NCI-H2029 treated with DMSO at 0.1 percent for 48 hours (cell line): ENCODE measurements at places on chromosomes 6 and 20.

DNA sequence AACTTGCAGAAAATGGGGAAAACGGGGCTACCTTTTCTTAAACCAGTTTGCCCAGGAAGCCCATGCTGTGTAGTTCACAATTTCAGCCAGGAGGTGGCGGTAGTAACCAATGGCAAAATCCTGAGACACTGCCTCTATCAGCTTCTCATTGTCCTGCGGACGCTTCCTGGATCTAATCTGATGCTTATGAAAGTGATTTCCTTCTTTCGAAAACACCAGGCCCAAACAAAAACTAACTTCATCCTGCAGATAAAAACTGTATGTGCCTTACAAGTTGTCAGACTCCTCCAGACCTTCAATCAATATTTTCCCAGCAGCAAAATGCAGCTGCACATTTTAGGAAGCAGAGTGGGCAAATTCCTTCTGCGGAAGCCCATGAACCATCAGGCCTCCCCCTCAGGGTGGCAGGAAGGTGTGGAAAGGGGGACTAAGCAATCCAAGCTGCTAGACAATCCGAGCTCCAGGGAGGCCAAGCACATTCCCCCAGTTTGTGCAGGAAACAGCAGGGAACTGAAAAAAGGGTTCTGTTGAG is 88.5 kb downstream of the LY86 start:
- DNase-seq = peak; percentile 79

- DNase-seq = no peak
These were observed 226.1 kb downstream of the KHDRBS2 start for GRCh38 chr6:62059901-62060300.

GRCh38 chr6:88725111-88725975 is 238.1 kb downstream of the RNGTT start:
- DNase-seq = no peak

- DNase-seq = no peak
These were observed 120.8 kb downstream of the CHD6 start for GRCh38 chr20:41497186-41497895.

DNA sequence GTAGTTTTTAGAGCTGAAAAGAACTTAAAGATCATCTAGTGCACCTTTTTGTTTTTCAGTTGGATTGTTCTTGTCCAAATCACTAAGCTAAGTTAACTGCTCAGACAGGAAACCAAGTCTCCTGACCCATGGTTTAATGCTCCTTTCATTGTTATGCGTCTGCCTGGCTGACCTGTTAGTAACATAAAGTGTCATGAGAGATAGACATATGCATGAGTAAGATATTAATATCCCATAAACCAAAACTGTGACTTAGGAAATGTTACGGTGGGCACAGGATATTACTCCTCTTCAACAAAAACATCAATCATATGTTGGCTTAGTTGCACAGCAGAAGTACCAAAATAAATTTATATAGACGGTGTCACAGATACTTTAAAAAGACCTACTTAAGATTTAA is 84.0 kb downstream of the ESR1 start:
- no peak for DNase-seq

GRCh38 chr20:16005915-16006493 is 567.2 kb downstream of the KIF16B start:
- DNase-seq = no peak
